ENCODE measurements at places on chromosomes 5 and 9.

- no peak for DNase-seq
Observed at GRCh38 chr9:122307061-122307460, 42.4 kb downstream of the MRRF start.

DNA sequence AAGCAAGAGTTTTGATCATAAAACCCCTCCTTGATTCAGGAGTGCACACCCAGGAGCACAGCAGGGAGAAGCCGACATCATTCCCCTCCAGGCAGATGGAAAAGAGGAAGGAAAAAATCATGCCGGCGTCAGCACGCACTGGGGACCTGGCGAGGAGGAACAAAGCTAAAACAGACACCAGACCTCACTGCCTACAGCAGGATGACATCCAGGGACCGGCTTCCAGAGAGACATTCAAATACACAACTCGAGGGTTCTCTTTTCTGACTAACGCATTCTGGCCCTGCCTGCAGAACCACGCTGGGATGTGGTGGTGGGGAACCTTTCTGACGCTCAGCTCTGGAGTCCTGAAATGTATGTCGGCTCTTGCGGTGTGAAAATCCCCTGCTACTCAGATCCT, 2.7 kb downstream of the UBAC1 start:
- DNase-seq: no peak

DNA sequence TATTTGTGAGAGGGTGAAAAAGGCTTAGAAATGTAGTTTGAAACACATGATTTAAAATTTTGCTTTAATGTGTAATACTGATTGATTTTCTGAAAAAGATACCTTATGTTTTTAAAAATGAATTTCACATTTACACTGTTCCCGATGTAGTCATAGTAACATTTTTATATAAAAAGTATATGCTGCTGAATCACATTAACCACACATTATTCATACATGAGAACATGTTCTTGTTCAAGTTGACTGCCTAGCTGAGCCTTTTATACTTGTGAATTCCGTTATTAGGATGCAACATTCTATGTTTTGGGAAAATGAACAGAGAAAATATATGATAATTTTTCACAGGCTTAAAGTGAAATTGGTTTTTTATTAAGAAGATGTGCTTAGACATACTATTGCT, 461.1 kb upstream of the NUDT12 start:
- no peak for DNase-seq

DNA sequence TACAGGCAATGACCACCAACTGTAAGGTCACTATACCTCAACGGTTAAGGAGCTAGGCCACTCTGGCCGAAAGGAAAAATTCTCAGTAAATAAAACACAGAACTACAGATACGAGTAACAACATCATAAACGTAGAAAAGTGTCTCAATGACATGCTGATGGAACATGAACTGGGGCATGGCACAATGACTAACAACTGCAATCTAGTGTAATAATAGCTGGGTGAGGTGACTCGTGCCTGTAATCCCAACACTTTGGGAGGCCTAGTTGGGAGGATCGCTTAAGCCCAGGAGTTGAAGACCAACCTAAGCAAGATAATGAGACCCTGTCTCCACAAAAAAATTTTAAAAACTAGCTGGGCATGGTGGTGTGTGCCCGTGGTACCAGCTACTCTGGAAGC, 9.8 kb upstream of the RAPGEF6 start:
- DNase-seq: no peak

GRCh38 chr5:88826646-88827585, 56.1 kb downstream of the MEF2C start:
- no peak for DNase-seq

- no peak for DNase-seq
Observed at GRCh38 chr9:12695474-12695873, 2.3 kb downstream of the TYRP1 start.

DNA sequence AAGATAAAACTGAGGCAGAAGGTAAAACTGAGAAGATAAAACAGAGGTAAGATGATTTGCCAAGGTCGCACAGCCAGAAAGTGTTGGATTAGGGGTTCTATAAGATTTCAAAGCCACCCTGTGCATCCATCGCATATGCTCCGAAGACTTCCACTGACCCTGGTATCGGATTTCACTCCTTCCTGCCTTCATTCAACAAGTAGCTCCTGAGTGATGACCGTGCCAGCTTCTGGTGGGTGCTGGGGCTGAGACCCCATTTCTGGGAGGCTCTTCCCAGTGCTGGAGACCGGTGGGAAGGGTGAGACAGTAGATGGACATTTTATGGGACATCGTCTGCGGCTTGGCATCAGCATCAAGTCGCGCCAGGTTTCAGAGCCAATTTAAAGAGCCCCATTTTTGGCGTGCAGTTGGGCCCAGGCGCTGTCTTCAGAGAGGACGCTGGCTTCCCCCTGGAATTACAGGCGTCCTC, 53.7 kb upstream of the DAB2IP start:
- no peak for DNase-seq

- no peak for DNase-seq
Observed at GRCh38 chr9:84278130-84278529, 62.4 kb downstream of the SLC28A3 start.

- no peak for DNase-seq
Observed at GRCh38 chr5:141559461-141559860, 59.3 kb downstream of the DIAPH1 start.

DNA sequence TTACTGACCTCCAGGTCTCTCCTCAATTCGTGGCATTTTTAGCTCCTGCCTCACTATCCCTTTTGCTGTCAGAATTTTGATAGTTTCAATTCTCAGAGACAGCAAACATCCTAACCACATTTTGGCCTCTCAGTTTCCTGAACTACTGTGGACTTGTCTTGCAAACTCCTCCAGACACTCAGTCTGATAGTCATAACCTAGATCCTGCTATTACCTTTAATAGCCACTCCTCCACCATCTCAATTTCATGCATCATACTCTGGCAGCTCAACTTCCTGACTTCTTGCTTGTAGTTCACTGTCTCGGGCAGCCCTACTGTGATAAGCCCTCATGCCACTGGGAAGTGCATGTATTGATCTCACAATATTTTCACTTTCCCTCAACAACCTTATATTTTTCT, 481.8 kb upstream of the CDH18 start:
- no peak for DNase-seq

DNA sequence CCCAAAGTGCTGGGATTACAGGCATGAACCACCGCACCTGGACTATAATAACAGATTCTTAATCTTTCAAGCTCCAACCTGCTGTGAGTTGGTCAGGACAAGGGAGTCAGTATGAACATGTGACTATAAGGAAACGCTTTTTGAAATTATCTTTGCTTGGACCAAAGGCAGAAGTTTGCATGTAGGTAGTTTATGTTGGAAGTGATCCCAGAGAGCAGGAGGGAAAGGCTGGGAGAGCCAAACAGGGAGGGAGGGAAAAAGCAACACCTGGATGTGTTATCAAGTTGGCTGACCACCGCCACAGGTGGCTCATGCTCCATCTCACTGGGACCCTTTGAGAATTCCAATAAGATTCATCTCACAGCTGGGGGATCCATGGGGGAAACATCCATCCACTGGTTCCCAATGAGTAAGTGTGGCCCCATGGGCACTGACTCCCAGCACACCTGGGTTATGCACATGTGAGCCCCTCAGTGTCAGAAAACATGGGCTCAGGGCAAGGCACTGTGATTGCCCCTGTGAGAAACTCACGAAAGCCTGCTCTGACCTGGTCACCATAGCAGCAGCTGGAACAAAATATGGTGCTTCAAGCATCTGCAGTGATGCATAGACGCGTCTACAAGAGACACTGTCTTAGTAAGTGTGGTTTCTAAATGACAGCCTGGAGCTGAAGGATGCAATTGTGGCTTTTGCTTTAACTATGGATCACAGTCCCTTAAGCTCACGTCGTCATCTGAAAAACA, 62.1 kb downstream of the ARSB start:
- no peak for DNase-seq

DNA sequence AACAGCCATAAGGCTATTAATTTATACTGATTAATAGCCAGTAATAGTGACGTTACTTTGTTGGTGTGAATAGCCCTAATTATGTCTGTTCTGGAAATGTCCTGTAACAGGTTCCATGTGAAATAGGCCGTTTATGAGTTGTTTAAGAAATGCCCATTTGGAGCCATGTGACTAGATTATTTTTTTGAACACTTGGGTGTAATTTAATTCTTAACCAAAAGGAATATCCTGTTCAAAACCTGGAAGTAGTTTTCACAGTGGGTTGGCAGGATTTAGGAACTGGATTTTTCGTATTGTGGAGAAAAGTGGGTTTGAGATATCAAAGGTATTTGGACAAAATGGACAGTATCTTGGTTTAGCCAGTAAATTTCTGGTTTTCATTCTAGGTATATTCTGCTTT, 1.3 kb downstream of the TENT2 start:
- no peak for DNase-seq

GRCh38 chr5:52796031-52796430, 8.3 kb downstream of the ITGA1 start:
- DNase-seq: no peak
